MG63 (cell line): ENCODE measurements at places on chromosomes 12 and 14. TPM values are rescaled to one million over a fixed set of nuclear protein-coding genes. Genes with fewer than 3 reads are reported as not detected.
A peak's percentile ranks its signal among the peaks of the same experiment; 100 is the strongest.

- DNase-seq: no peak
Observed at GRCh38 chr12:68499616-68500015, 111.1 kb upstream of the RAP1B start.

GRCh38 chr14:105139212-105139825 is 29.3 kb downstream of the JAG2 start:
- no peak for DNase-seq

- DNase-seq: no peak
Observed at GRCh38 chr14:97594306-97594705, 797.1 kb downstream of the VRK1 start.

GRCh38 chr12:40192704-40193255 is 32.0 kb upstream of the LRRK2 start:
- DNase-seq: no peak

- DNase-seq: peak; percentile 13
Observed at GRCh38 chr12:127083008-127083949, 1183.7 kb upstream of the TMEM132C start.

GRCh38 chr12:101823891-101824290 is 6.9 kb downstream of the GNPTAB start:
- peak; percentile 65 for DNase-seq

Gene DGKA
- 2.6 and 2.9 TPM in 2 replicates for total RNA-seq

Gene TAS2R8
- total RNA-seq: not detected in 2 replicates

Gene AKAP3
- not detected in 2 replicates for total RNA-seq
